Stimulated activated CD4-positive, alpha-beta T cell treated with anti-CD3 and anti-CD28 coated beads, Interleukin-2, amount 100 ng/mL, for 24 hours (primary cell): ENCODE measurements at places on chromosomes 11 and 22.

- no peak for DNase-seq
Measured at GRCh38 chr11:16921019-16921418, 93.2 kb downstream of the PLEKHA7 start.

GRCh38 chr22:37214731-37215030 lies 2.4 kb upstream of the SSTR3 start:
- no peak for DNase-seq

- DNase-seq: no peak
Measured at GRCh38 chr22:50112151-50113118, 22.6 kb downstream of the MOV10L1 start.

- DNase-seq: no peak
Measured at GRCh38 chr11:86443415-86443814, 68.7 kb downstream of the CCDC81 start.

- peak; percentile 63 for DNase-seq
Measured at GRCh38 chr11:44611687-44612434, 46.4 kb downstream of the CD82 start.

DNA sequence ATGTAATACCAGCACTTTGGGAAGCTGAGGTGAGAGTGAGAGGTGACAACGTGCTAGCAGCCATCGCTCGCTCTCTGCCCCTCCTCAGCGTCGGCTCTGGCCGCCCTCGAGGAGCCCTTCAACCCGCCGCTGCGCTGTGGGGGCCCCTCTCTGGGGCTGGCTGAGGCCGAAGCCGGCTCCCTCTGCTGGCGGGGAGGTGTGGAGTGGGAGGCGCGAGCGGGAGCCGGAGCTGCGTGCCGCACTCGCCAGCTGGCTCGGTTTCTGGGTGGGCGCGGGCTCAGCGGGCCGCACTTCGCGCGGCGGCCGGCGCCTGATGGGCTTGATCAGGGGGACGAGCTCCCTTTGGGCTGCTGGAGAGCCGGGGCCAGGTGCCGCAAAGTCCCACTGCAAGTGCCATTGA lies 98.9 kb upstream of the UBASH3B start:
- DNase-seq: peak; percentile 26

DNA sequence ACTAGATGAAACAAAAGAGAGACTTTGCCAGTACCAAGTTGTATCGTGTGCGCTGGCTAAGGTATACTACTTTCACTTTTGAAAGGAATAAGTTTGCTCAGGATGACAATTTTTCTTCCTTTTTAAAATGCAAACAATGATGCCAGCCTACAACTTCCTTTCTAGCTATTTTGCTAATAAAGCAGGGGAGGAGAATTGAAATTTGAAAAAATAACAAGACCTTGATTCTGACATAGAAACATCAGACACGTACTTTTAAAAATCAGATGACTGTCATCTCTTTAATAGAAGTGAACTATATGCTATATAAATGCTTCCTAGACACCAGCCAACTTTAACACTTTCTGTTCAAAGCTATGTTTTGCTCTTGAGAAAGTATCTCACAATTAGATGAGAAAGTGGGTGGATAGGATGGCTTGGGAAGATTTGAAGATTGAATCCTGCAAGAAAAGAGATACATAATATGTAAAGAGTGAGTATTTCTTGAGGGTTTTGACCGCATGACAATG lies 41.7 kb upstream of the BLID start:
- no peak for DNase-seq

GRCh38 chr11:68043349-68044144 lies 4.7 kb downstream of the TCIRG1 start:
- no peak for DNase-seq

DNA sequence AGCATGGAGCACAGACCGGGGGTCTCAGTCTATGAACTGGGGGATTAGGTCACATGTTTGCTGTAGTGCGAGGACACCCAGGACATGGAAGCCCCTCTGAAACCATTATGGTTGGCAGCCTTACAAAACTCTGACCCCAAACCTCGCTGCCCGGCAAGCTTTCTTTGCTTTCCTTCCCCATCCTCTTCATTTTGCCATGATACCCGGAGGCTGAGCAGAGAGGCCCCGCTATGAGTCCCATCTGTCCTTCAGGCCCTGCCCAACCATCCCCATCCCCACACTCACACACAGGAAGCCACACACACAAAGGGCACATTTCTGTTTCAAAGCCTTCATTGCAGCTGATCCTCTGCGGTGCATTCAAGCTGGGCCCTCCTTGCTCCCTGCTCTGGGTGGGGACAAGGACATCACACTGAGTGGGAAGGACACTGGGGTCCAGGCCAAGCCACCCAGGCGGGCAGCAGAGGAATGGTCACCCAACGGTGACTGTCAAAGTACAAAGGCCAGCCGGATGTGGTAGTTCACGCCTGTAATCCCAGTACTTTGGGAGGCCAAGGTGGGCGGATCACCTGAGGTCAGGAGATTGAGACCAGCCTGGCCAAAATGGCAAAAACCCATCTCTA lies 176.5 kb downstream of the CTTN start:
- DNase-seq: no peak

DNA sequence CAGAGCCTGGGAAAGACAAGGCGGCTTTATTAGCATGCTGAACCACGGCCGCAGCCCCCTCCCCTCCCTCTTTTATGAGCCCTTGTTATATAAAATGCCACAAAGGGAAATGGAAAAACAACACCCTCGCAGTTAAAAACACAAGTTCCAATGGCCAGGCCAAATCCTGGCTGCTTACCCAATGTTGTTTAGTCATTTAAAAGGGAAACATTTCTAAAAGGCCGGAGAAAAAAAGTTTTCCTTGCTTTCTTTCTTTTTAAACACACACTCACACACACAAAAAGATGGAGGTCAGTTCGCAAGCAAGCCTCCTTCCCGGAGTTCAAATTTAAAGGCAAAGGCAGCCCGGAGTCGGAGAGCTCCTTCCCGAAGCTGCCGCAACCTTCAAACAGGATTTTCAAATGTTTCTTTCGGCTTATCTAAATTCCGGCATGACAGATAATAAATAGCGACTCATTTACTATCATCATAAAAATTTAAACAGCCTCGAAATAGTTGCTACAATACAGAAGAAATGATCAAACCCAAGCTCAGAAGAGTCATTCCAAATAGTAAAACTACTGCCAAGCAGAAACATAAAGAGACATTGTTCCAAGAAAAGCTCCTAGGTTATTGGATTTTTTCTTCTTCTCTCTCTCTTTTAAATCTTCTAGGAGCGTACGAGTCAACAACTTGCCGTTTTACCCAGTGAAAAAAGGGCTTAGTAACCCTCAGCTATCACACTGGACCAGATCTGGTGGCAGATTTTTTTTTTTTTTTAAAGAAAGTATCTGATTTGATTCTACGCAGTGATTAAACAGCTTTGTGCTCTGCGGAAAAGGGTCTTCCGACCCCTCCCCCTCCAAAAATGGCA lies 3.5 kb downstream of the PHF21B start:
- no peak for DNase-seq

GRCh38 chr11:12981676-12982522 lies 27.2 kb upstream of the RASSF10 start:
- DNase-seq: no peak

GRCh38 chr22:48885271-48885918 lies 942.3 kb downstream of the BRD1 start:
- DNase-seq: no peak

GRCh38 chr11:116918925-116919655 lies 81.7 kb upstream of the APOA1 start:
- no peak for DNase-seq

DNA sequence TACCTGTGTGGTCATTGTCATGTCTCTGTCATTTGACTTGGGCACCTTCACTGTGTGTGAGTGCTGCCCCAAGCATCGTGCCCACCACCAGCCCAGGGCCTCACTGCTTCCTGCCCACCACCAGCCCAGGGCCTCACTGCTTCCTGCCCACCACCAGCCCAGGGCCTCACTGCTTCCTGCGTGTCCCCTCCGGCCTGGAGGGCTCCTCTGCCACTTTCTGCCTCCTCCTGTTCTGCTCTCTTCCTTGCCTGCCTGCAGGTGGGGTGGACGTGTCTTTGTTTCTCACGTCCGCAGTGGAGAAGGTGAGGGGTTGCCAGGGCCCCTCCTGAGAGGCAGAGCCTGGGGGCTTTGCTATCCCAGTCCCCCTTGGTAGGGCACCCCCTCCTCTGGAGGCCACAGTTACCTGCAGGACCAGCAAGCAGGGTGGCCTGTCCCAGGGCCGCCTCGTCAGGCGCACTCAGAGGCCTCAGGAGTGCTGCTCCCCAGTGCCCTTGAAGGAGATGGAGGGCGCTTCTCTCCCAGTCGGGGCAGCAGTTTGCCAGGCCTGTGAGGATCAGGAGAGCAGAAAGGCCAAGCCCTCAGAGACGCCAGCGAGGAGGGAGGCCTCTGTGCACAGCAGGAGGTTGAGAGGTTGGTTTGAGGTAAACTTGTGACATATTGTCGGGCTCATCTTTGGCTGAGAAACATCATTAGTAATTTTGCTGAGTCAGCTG lies 290.7 kb downstream of the TBC1D22A start:
- DNase-seq: no peak

- DNase-seq: no peak
Measured at GRCh38 chr11:18011633-18012032, 1.2 kb downstream of the SERGEF start.
